ENCODE measurements at places on chromosomes 13 and 19.

GRCh38 chr19:15014579-15014978, 34.7 kb upstream of the CASP14 start:
- no peak for DNase-seq

- no peak for DNase-seq
These were observed 86.5 kb upstream of the ABCC4 start for GRCh38 chr13:95387733-95388207.

- no peak for DNase-seq
These were observed 121.9 kb upstream of the GJB6 start for GRCh38 chr13:20353973-20354372.

DNA sequence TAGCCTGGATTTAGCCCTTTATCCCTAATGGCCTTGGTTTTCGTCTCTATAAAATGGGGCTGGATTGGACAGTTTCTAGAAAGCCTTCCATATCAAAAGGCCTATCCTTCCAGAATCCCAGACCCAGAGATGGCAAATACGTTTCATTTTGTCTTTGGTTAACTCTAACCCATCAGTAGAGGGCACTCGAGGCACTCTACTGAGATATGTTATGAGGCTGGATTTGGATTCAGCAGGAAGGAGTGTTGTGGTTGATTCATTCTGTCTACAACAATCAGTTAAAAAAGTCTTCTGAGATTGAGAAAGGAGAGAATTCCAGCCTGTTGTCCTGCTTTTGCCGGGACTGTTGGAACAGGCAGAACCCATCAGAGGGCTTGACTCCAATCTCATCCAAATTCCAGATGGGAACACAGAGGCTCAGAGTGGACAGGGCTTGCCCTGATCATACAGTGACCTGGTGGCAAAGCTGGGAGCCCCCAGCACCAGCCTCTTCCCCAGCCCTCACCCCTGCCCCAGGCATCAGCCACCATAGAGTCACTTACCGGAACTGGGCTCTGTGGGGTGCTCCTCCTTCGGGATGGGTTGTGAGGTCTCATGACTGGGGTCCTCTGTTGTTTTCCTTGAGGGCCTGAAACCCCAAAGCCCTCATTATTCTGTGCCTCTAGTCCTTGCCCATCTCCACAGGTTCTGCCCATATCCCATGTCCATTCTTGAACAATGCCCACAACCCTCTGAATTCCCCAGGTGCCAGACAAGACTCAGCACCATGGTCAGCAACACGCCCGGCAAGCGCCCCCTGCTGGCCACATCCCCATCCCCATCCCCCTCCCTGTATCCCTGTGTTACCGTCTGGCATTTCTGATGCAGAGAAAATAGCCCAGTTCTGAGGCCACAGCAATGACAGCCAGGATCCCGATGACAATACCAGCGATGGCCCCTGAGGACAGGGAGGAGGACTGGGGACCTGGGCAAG, 12.3 kb upstream of the ZNF180 start:
- peak; percentile 34 for DNase-seq

- no peak for DNase-seq
These were observed 3.6 kb upstream of the MYO1F start for GRCh38 chr19:8580710-8581281.

DNA sequence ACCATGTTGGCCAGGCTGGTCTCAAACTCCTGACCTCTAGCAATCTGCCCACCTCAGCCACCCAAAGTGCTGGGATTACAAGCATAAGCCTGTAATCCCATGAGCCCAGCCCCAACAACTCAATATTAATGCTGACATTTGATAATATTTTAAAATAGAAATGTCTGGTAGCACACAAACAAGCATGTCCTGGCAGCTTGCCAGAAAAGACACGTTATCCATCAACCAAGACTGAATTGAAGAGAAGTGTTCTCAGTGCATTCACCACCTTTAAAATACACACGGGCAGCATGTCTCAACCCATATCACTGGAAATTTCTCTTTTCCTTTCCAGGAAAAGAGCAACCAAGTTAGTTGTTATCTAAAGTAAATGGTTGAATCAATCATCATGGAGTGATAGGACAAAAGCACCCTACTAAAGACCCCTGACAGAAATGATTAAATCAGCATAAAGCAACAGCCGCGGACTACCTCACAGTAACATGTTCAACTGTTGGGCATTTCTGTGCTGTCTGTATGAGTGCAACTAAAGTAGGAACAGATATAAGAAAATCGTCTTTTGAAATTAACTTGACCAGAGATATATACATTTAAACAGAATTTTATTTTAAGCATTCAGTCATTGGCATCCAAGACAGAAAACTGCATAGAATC, 25.0 kb downstream of the LHFPL6 start:
- DNase-seq: no peak

DNA sequence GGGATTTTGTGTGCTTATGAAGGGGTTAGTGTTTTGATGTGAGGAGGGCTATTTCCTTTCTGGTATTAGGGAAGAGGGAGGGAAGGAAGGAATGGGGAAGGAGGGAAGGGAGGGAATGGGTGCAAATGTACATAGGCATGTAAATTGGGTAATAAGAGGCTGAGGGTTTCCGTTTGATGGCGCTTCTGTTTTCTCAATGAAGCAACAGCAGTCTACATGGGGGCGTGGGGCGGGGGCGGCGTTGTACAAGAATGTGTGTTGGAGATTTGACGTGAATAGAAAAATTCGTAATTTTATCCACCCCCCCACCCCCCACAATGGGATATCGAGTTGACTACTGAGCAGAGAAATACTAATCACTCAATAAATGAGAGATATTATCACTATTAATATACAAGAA, 52.5 kb downstream of the PDS5B start:
- DNase-seq: no peak

- no peak for DNase-seq
These were observed 72.2 kb downstream of the DHRS12 start for GRCh38 chr13:51731759-51732158.

DNA sequence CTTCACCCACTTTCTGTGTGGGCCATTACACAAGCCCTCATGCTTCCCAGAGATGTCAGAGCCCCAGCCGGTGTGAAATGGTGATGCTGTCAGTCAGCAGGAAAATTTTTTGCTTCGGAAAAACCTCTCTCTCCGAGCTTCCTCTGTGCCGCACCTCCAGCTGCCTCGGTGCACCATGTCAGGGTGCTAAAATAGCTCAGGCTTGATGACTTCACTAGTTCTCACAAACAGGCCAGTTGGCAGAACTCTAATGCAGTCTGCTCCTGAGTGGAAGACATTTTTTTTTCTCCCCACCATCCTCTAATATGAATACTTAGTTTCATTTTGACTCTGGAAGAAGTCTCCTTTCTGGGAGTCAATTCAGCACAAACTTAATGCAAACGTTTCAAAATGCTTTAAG, 71.3 kb downstream of the KLF12 start:
- DNase-seq: no peak

GRCh38 chr13:75505327-75505726, 23.4 kb upstream of the TBC1D4 start:
- no peak for DNase-seq

GRCh38 chr19:41887711-41888382, 4.9 kb downstream of the ARHGEF1 start:
- no peak for DNase-seq
